ENCODE measurements at places on chromosomes 7 and 10.

DNA sequence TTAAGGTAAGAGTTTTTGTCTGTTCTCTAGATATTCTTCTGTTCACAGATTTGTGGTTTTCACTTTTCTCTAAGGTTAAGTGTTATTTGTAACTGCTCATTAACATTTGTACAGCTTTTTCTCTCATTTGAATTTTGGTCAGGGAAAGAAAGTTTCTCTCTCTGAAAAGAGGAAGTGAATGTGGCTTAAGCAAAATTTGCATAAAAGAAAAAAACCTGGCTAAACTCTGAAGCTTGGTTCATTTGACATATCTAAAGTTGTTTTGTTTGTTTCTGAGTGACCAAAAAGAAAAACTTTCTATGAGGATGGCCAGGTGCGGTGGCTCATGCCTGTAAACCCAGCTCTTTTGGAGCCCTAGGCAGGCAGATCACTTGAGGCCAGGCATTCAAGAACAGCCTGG lies 22.0 kb upstream of the SLC26A4 start:
- no peak for DNase-seq

- no peak for DNase-seq
Observed at GRCh38 chr7:69603351-69603750, 5.1 kb downstream of the AUTS2 start.

DNA sequence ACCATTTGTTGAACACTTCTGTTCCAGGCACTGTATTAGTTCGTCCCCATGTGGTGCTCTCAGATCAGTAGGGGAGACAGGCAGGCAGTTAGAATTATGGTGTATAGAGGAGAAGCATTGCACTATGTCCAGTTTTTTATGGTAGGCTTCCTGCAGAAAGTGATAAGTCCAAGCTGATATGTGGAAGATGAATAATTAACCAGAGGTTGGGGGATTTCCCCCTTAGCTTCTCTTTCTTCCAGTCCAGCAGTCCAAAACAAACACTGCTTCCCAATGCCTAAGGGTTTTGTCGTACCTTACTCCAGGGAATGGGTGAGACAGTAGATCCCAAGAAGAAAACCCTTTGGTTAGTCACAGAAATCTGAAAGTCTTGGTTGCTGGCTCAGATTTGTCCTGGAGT lies 19.2 kb downstream of the HIF1AN start:
- no peak for DNase-seq

DNA sequence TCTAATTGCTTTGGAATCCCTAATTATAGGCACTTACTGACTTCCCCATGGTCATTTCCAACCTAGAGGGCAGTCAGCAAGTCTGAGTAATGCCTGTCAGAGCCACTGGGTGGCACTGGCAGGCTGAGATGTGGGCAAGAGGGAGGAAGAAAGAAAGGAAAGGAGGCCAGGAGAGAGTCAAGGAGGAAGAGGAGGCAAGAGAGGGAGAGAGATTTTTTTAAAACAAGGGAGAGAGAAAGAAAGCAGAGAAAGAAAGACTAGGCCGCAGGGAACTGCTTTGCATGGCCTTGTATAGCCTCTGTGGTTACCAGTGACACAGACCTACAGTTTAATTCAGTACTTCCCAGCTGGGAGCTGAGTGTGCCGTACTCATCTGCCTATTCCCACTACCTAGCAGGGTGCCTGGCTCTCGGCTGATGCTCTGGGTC lies 210.4 kb upstream of the ADO start:
- DNase-seq: no peak

- no peak for DNase-seq
Observed at GRCh38 chr10:117214401-117214800, 17.1 kb downstream of the KCNK18 start.

GRCh38 chr7:80312139-80312661 lies 177.6 kb downstream of the GNAI1 start:
- no peak for DNase-seq

- no peak for DNase-seq
Observed at GRCh38 chr10:124496150-124496549, 34.5 kb downstream of the LHPP start.

GRCh38 chr7:510131-510481 lies 9.5 kb downstream of the PDGFA start:
- DNase-seq: no peak

- no peak for DNase-seq
Observed at GRCh38 chr7:155189590-155189989, 108.1 kb upstream of the INSIG1 start.

GRCh38 chr7:19587291-19587690 lies 121.5 kb downstream of the POLR1F start:
- no peak for DNase-seq

DNA sequence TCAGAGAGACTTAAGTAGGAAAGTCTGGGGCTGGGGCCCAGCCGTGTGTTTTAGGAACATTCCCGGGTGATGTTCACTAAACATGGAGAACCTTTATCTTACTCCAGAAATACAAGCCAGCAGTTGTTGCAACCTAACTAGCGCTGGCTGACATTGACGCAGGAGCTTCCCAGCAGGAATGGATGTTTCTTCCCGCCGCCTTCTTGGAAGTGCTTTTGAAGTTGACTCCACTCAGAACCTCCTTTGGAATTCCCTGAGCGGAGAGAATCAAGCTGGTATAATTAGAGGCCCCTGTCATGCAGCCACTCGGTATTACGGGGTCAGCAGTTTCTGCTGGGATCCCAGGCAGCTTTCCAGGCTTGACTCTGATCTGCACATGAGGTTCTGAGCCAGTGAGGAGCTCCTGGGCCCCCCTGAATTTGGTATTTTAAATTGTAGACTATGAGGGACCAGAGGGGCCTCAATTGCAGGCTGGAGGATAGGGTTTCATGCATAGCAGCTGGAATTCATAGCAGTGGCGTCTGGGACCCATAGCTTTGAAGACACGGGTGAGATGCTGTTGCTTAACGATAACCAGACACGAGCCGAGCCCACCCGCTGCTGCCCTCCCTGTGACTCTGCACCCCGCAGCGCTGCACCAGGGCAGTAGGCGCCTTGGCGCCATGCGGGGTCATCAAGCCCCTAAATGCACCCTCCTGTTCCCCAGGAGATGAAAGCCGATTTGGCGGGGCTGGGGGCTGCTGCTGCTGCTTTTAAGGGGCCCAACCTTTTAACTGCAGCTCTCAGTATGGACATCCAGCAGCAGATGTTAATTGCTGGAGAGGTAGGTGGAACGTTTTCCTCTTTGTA lies 61.8 kb downstream of the EEPD1 start:
- no peak for DNase-seq

- no peak for DNase-seq
Observed at GRCh38 chr7:28920424-28920823, 37.7 kb downstream of the TRIL start.

- DNase-seq: no peak
Observed at GRCh38 chr7:145378197-145378596, 542.3 kb upstream of the TPK1 start.

DNA sequence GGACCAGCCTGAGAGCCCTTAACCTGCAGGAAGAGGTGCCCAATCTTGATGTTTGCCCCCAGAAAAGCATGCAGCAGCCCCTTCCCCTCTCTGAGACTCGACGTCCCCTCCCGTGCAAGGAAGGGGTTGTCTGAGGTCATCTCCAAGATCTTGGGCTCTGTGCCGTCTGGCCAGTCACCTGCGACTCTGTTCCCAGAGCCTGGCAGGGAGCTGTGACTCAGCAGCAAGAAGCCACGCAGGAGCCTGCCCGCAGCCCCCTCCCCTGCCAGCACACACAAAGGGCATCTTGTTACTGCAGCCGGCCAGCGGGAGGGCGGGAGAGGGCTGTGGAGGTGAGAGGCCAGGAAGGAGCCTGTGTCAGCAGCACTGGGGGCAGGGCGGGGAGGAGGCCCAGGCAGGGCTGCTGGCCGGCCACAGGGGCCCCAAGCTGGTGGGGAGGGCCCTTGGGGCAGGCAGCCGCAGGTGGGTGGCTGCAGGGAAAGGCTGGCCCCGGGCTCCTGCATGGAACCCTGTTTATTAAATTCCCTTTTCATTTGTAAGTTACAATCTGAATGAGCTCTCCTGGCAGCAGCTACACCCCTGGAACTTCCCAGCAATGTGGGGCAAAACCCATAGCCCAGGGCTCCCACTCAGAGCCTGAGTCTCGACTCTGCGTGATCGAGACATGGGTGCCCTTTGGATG lies 103.7 kb upstream of the ZMIZ1 start:
- DNase-seq: no peak

DNA sequence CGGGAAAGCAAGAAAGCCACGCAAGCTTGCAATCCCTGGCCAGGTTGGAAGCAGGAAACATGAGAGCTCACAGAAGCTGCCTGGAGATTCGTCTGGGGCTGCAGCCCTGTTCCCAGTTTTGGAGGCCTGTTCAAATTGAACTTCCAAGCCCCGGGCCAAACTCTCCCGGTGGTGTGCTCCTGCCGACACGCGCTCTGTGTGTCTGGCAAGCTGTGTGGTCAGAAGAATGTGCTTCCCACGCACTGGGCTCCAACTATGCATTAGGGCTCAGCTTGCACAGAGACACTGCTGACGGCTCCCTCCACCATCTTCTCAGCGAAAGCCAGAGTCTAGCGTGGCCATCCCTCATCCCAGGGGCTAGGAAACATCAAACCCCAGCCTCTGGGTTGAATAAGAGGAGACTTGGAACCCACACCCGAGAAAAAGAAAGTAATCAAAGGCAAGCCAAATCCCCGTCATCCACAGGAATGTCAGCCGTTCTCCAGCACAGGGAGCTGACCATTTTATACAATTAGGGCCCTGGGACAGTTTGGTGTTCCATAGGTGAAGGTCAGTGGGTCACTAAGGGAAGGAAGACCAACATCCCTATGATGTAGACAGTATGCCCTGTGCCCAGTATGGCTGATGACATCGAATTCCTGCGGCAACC lies 107.2 kb downstream of the FGFR2 start:
- DNase-seq: no peak
